Heart left ventricle (tissue), 16 donors: ENCODE measurements at places on chromosomes 6 and 20.

GRCh38 chr20:13271977-13272975 lies 51.2 kb downstream of the ISM1 start:
- peaks cover 8% of the 10 kb centered on the region for H3K4me1 ChIP-seq
- DNase-seq, result no peak
- no peak overlapping the region for H3K4me3 ChIP-seq
- no peaks in the 10 kb centered on the region for H3K27me3 ChIP-seq
- no peak overlapping the region for H3K27ac ChIP-seq
- H3K36me3 ChIP-seq, result no peaks in the 10 kb centered on the region

GRCh38 chr6:30810813-30811339 lies 66.5 kb upstream of the IER3 start:
- no peaks in the 10 kb centered on the region for H3K36me3 ChIP-seq
- no peak for DNase-seq
- H3K4me1 ChIP-seq, result peaks cover 13% of the 10 kb centered on the region
- no peak overlapping the region for H3K4me3 ChIP-seq
- no peaks in the 10 kb centered on the region for H3K27me3 ChIP-seq

GRCh38 chr20:17912916-17913315 lies 55.7 kb downstream of the SNX5 start:
- no peak for DNase-seq
- H3K27ac ChIP-seq, result no peak overlapping the region
- H3K4me3 ChIP-seq, result no peak overlapping the region
- no peaks in the 10 kb centered on the region for H3K27me3 ChIP-seq
- peaks cover 18% of the 10 kb centered on the region for H3K4me1 ChIP-seq

DNA sequence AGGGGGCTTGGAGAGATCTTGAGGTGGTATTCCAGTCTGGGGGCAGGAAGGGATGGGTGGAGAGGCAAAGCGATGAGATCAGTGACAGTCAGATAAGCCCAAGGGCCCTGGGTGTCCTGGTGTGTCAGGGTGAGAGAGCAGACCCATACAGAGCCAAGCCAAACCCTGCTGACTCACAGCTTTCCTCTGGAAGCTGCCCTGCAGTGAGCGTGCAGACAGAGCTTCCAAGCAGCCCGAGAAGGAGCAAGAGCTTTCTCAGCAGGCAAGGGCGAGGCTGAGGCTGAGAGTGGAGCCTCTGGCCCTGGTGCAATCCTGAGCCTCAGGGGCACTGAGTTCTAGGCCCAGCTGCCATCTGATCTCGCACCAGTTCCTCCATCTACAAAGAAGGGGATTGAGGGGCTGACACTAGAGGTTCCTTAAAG lies 91.1 kb upstream of the HIVEP1 start:
- H3K27ac ChIP-seq, result no peak overlapping the region
- no peaks in the 10 kb centered on the region for H3K27me3 ChIP-seq
- no peaks in the 10 kb centered on the region for H3K36me3 ChIP-seq
- H3K4me3 ChIP-seq, result no peak overlapping the region
- H3K4me1 ChIP-seq, result peaks cover 10% of the 10 kb centered on the region

DNA sequence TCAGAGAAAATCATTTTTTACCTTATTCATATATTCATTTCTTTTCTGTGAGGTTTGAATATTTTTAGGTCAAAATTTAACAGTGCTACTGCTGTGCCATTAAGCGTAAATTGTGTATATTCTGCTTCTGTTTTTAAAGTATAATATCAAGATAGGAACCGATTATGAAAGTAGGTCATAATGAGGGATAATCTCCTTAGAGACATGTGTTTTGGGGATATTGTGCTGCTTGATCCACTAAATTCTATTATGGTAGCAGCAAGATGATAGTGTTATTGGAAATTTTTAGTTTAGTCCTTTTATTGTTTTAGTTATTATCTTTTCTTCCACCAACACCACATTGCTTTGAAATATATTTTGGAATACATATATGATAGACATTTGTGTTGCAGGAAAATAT lies 244.0 kb downstream of the RIMS1 start:
- H3K27ac ChIP-seq, result no peak overlapping the region
- no peak overlapping the region for H3K4me3 ChIP-seq
- no peaks in the 10 kb centered on the region for H3K4me1 ChIP-seq
- H3K27me3 ChIP-seq, result no peaks in the 10 kb centered on the region
- no peaks in the 10 kb centered on the region for H3K36me3 ChIP-seq
- DNase-seq, result no peak

- no peaks in the 10 kb centered on the region for H3K4me1 ChIP-seq
- DNase-seq, result no peak
- H3K27ac ChIP-seq, result no peak overlapping the region
- no peaks in the 10 kb centered on the region for H3K36me3 ChIP-seq
- no peak overlapping the region for H3K4me3 ChIP-seq
- no peaks in the 10 kb centered on the region for H3K27me3 ChIP-seq
Measured at GRCh38 chr6:120805276-120805675, 529.0 kb downstream of the TBC1D32 start.

DNA sequence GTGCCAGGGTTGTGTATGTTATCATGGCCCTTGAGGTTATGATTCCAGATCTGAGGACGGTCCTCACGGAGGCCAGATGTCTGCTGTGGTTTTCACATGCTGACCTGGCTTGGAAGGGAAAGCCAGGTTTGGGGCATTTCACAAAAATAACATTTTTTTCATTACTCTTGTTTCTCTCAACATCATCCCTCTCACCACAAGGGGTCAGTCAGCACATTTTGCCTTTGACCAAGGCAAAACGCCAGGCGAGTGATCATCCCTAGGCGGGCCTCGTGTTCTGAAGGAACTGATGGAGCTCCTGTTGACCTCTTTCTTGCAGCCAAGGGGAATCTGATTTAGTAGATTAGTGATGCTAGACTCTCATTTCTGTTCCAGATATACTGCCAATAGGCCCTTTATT lies 133.5 kb downstream of the TBC1D7 start:
- no peak overlapping the region for H3K27ac ChIP-seq
- no peak overlapping the region for H3K4me3 ChIP-seq
- H3K36me3 ChIP-seq, result no peaks in the 10 kb centered on the region
- DNase-seq, result peak; percentile 40
- no peaks in the 10 kb centered on the region for H3K27me3 ChIP-seq

GRCh38 chr6:134289204-134289575 lies 28.7 kb downstream of the SGK1 start:
- H3K4me1 ChIP-seq, result peaks cover 12% of the 10 kb centered on the region
- no peak overlapping the region for H3K4me3 ChIP-seq
- H3K36me3 ChIP-seq, result no peaks in the 10 kb centered on the region
- H3K27ac ChIP-seq, result no peak overlapping the region

GRCh38 chr6:124993327-124993726 lies 31.1 kb downstream of the RNF217 start:
- no peaks in the 10 kb centered on the region for H3K4me1 ChIP-seq
- H3K27me3 ChIP-seq, result no peaks in the 10 kb centered on the region
- no peak for DNase-seq
- H3K4me3 ChIP-seq, result no peak overlapping the region
- no peak overlapping the region for H3K27ac ChIP-seq
- no peaks in the 10 kb centered on the region for H3K36me3 ChIP-seq

DNA sequence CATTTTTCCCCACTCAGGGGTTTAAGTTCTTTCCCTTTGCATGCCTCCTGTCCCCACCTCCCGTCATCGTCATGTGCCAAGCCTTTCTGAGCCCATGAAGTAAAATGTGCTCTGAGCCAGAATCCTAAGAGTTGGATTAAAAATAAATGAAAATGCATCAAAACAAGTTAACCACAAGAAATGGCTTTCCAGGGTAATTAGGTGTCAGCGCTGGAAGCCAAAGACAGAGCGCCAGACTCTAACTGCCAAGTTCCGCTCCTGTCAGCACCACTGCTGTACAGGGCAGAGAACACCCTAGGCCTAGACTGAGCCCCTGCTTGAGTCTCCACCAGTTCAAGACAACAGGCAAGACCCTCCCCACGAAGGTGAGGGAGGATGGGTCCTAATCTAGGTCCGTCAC lies 5.5 kb upstream of the C20orf202 start:
- no peaks in the 10 kb centered on the region for H3K4me1 ChIP-seq
- no peaks in the 10 kb centered on the region for H3K27me3 ChIP-seq
- H3K36me3 ChIP-seq, result no peaks in the 10 kb centered on the region
- DNase-seq, result no peak
- no peak overlapping the region for H3K27ac ChIP-seq
- H3K4me3 ChIP-seq, result no peak overlapping the region

DNA sequence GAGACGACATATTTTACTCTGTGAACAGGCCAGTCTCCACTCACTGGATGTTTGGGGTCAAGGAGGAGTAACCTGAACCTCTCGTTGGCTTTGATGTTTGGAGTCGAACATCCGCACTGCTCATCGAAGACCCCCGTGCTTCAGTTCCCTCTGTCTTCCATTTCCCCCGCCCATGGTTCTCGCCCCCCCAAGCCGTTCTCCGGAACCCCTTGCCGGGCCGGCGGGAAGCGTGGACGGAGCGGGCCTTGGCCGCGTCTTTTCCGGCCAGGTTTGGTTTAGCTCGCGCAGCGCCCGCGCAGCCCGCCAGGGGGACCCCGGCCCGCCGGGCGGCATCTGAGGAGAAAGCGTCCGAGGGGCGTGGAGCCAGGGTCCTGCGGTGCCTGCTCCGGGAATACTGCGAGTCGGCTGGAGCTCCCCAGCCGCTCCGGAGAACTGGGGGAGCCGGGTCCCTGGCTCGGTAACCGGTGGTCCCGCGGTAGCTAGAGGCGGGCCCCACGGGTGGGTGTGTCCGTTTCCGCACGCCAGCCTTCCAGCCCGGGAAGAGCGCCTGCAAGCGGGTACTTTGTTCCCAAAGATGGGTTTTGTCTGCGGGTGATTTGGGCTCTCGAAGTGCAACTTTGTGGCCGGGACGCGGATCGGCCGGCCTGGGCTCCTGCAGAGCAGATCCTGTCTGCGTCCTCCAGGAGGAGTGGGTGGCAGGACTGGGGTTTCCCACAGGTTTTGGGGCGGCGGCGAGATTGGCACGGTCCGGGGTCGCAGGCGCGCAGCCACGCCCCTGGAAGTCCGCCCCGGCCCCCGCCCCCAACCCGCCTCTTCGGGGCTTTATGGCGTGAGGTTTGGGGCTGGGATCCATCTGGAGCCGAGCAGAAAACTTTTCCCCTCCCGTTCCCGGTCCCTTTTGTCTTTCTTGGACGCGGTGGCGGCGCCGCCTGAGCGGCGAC lies at the start of gene TMEM200A:
Gene TMEM200A (plus strand): TSS at position 852 of the 941 bp plus-strand sequence. CDS start 74,406 bp downstream, outside the sequence.
- H3K4me1 ChIP-seq, result no peaks in the 10 kb centered on the region
- no peaks in the 10 kb centered on the region for H3K36me3 ChIP-seq
- no peak within 1 kb of the TSS for H3K27ac ChIP-seq
- H3K4me3 ChIP-seq, result peak within 1 kb of the TSS; percentile 61

DNA sequence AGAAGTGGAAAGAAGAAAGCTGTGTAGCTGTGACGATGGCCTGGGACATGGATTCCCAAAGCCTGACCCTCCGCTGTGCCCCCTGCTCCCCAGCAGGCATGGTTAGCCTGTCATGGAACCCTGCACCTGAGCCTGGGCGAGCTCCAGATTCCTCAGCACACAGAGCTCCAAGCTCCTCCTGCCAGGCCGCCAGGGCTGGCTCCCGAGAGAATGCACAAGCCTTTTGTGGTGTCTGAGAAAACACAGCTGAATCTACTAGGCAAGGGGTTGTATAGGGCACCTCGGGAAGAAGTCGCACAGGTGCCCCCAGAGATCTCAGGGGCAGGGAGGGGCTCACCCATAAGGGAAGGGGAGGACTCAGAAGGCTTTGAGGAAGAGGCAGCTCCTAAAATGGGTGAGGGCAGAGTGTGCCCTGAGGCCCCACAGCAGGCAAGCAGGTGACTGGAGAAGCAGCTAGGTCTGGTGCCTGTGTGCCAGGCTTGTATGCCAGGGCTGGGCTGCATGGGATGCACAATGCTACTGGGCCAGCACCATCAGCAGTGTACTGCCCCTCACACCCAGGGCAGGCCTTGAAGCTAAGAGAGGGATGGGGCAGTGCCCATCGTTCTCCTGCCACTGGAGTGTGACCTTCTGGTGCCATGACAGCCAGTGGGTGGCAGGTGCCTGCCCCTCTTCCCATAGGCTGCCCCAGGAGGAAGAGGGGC lies 64.3 kb upstream of the CD93 start:
- H3K27ac ChIP-seq, result no peak overlapping the region
- no peak for DNase-seq
- H3K4me3 ChIP-seq, result no peak overlapping the region

DNA sequence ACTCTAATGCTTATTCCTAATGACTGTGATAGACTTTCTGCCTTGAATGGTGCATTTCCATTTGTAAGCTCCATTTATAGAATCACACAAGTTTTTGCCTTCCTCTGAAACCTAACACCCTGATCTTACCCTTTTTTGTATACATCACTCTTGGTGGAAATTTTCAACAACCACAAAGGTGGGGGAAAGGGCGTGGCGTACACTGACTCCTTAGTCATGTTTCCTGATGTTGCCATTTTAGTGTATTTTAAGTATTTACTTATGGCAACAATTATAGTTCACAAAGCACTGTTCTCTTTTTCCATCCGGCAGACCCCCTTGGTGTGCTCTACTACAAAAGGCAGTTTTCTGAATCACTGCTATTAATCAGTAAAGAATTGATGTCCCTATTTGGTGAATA lies 92.0 kb downstream of the ATXN1 start:
- H3K27ac ChIP-seq, result peak overlapping the region; percentile 69
- no peak for DNase-seq
- H3K27me3 ChIP-seq, result no peaks in the 10 kb centered on the region
- H3K4me3 ChIP-seq, result no peak overlapping the region

GRCh38 chr6:141316236-141316635 lies 816.5 kb upstream of the GJE1 start:
- H3K27ac ChIP-seq, result no peak overlapping the region
- H3K4me1 ChIP-seq, result no peaks in the 10 kb centered on the region
- no peaks in the 10 kb centered on the region for H3K36me3 ChIP-seq
- no peak for DNase-seq
- no peaks in the 10 kb centered on the region for H3K27me3 ChIP-seq

- no peak overlapping the region for H3K4me3 ChIP-seq
- H3K4me1 ChIP-seq, result no peaks in the 10 kb centered on the region
- no peak for DNase-seq
- H3K27me3 ChIP-seq, result no peaks in the 10 kb centered on the region
Measured at GRCh38 chr20:48722737-48723191, 105.0 kb downstream of the PREX1 start.

GRCh38 chr6:158649289-158650143 lies at the start of gene SYTL3:
SYTL3 (plus strand) TSS chr6:158650054; CDS start chr6:158663269, 13,215 bp downstream.
- peak within 1 kb of the TSS; percentile 42 for H3K27ac ChIP-seq
- H3K4me1 ChIP-seq, result peaks cover 21% of the 10 kb centered on the region
- H3K4me3 ChIP-seq, result no peak within 1 kb of the TSS
- no peaks in the 10 kb centered on the region for H3K36me3 ChIP-seq

- no peaks in the 10 kb centered on the region for H3K36me3 ChIP-seq
- no peak overlapping the region for H3K27ac ChIP-seq
- H3K4me3 ChIP-seq, result no peak overlapping the region
- peak; percentile 39 for DNase-seq
- H3K27me3 ChIP-seq, result peaks cover 8% of the 10 kb centered on the region
- no peaks in the 10 kb centered on the region for H3K4me1 ChIP-seq
Measured at GRCh38 chr20:61829526-61829925, 236.2 kb downstream of the TAF4 start.

GRCh38 chr6:107812234-107812769 lies 11.8 kb downstream of the SCML4 start:
- no peak overlapping the region for H3K4me3 ChIP-seq
- H3K27ac ChIP-seq, result no peak overlapping the region
- DNase-seq, result no peak

DNA sequence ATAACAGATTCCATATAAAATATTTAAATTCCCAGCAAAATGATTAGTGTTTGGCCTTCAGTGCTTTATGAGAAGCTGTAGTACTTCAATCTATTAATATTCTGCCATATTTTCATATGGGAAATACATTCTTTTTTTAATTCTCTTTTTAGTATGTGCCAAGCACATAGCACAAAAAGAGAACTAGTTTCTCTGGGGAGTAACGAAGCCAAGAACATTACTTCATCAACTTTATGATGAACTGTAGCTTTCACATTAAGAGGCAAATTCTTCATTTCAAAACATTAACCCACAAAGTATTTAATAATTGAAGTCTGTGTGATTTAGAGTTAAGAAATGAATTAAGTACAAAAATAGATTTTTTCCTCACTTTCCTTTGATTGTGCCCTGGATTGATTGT lies 281.0 kb upstream of the EYS start:
- no peak for DNase-seq
- no peaks in the 10 kb centered on the region for H3K4me1 ChIP-seq
- no peaks in the 10 kb centered on the region for H3K27me3 ChIP-seq
- H3K27ac ChIP-seq, result no peak overlapping the region
